Neural crest cell (in vitro differentiated cells): ENCODE measurements at places on chromosomes 1 and 21. TPM values are rescaled to one million over a fixed set of nuclear protein-coding genes. Genes with fewer than 3 reads are reported as not detected.

DNA sequence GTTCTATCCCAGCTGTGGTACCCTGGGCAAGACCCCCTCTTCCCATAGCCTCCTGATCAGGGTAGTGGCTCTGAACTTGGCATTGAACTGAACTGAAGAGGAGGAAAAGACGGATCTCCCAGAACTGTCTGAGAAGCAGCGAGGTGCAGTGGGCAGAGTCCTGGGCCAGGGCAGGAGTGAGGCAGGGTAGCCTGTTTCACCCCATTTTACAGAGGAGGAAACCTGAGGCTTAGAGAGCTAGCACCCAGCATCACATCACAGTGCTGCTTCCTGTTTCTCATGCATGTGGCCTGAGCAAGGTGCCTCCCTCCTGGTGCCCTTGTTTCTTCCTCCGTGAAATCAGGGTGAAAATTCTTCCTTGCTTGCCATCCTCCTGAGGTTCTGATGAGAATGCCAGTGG is 17.1 kb downstream of the ZNF362 start:
- DNase-seq = no peak
- peaks cover 8% of the 10 kb centered on the region for H3K36me3 ChIP-seq
- H3K4me3 ChIP-seq = no peak overlapping the region
- H3K4me1 ChIP-seq = peaks cover 9% of the 10 kb centered on the region
- no peaks in the 10 kb centered on the region for H3K27me3 ChIP-seq

The VTCN1 gene
- total RNA-seq = 0.43 and 0.47 TPM in 2 replicates

DNA sequence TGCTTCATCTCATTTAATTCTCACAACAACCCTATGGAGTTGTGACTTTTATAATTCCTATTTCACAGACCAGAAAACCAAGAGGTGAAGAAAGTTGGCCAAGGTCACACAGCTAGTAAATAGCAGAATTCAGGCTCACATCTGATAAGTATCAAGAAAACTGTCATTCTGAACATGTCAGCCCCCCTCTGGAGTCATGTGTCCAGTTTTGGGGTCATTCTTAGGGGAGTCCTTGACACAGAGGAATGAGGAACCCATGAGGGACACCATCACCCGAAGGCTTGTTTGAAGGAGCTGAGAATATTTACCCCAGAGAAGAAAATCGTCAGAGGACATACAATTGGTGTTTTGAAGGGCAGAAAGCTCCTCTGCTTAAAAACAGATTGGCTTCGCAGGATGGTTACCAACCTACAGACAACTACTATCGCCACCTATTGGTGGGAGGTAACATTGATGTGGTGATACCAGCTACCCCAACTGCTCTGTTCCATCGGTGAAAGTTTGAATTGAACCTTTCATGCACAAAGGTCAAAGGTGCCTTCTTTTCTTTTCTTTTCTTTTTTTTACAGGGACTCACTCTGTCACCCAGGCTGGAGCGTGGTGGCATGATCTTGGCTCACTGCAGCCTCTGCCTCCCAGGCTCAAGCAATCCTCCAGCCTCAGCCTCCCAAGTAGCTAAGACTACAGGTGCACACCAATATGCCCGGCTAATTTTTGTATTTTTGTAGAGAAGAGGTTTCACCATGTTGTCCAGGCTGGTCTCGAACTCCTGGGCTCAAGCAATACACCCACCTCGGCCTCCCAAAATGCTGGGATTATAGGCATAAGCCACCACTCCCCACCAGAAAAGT is 31.3 kb downstream of the NCMAP start:
- H3K4me3 ChIP-seq = no peak overlapping the region
- H3K4me1 ChIP-seq = peaks cover 16% of the 10 kb centered on the region
- H3K36me3 ChIP-seq = no peaks in the 10 kb centered on the region
- DNase-seq = peak; percentile 27

GRCh38 chr1:31551208-31551607 is 25.1 kb upstream of the TINAGL1 start:
- H3K27me3 ChIP-seq = peaks cover 7% of the 10 kb centered on the region
- H3K27ac ChIP-seq = no peak overlapping the region
- H3K4me3 ChIP-seq = no peak overlapping the region
- no peak for DNase-seq
- no peaks in the 10 kb centered on the region for H3K36me3 ChIP-seq
- peaks cover 13% of the 10 kb centered on the region for H3K4me1 ChIP-seq

DNA sequence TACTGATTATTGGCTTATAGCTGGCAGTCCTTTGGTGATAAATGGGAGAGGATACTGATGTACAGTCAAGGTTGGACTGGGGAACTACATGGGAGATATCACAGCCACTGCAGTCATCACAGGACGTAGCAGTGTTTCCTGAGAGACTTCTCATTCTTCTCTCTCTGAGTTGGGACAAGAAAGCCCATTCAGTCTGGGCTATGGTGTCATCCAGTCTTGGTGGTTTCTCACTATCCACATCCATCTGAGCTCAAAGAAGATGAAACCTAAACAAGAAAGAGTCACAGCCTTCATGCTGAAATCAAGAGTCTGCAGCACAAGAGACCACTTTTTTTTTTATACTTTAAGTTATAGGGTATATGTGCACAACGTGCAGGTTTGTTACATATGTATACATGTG is 12.8 kb upstream of the CD53 start:
- no peaks in the 10 kb centered on the region for H3K4me1 ChIP-seq
- no peak overlapping the region for H3K27ac ChIP-seq
- no peak for DNase-seq
- H3K36me3 ChIP-seq = no peaks in the 10 kb centered on the region
- peaks cover 31% of the 10 kb centered on the region for H3K27me3 ChIP-seq

DNA sequence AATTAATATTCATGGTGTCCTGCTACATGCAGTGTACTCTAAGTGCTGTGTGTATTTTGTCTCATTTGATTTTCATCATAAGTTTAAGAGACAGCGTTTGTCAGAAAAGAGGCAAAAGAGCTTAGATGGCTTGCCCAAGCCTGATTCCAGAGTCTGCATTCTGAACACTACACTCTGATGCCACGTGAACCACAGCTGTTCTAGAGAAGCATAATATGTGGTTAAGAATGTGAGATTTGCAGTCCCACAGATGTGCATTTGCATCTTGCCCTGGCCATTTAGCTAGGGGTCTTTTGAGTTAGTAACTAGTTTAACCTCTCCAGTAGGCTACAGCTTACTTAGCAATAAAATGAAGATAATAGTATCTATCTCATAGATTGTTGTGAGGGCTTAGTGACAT is 9.2 kb upstream of the GADD45A start:
- DNase-seq = no peak
- no peak overlapping the region for H3K27ac ChIP-seq
- H3K36me3 ChIP-seq = no peaks in the 10 kb centered on the region
- H3K4me3 ChIP-seq = no peak overlapping the region
- peaks cover 1% of the 10 kb centered on the region for H3K27me3 ChIP-seq

DNA sequence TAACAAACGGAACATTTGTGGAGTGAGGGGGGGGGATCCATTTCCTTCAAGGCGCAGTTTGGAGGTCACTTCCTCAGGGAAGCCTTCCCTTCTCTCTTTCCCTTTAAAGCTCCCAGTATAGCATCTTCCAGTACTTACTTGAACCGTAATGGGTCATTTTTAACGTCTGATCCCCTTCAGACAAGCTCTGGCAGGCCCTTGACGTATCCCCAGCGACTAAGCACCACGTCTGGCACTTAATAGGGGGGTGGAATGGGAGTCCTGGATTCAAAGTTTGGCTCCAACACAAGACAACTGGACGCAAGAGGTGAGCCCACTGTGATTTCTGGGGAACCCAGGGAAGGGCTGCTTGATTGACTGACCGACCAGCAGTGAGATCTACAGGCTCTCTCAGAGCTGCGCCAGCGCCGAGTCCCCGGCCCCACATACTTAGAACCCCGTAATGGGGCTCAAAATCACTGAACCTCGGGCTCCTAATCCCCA is 441 bp downstream of the YARS1 start:
- peaks cover 9% of the 10 kb centered on the region for H3K36me3 ChIP-seq
- no peaks in the 10 kb centered on the region for H3K27me3 ChIP-seq
- peak; percentile 1 for DNase-seq
- H3K4me3 ChIP-seq = peak overlapping the region; percentile 95
- H3K4me1 ChIP-seq = peaks cover 41% of the 10 kb centered on the region

The CD5L gene
- not detected in 2 replicates for total RNA-seq

- no peak overlapping the region for H3K27ac ChIP-seq
- no peaks in the 10 kb centered on the region for H3K36me3 ChIP-seq
- no peaks in the 10 kb centered on the region for H3K27me3 ChIP-seq
- no peak for DNase-seq
Measured at GRCh38 chr1:13760921-13761320, 60.9 kb downstream of the PRDM2 start.

DNA sequence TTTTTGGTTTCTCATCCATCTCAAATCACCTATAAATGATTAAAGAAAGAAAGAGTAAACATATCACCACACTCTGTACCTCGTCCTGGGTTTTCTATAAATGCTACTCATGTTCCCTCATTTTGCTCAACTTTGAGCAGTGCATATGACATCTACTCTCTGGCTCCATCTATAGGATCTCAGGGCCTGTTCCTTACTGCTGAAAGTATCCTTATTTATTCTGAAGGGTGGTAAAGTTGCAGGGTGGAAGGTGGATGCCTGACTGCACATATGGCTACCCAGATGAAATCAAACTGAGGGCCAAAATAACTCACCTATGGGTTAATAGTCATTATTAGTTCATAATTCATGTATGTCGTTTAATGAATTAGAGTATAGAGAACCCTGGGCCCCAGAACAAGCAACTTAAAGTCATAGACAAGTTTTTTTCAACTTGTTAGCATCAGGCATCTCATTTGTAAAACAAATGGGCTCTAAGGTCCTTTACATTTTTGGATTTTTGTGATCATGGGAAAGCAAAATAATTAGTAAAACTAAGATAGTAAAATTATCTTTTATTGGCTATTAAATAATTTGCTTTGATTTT is 46.5 kb downstream of the NCF2 start:
- no peak overlapping the region for H3K4me3 ChIP-seq
- H3K27ac ChIP-seq = no peak overlapping the region
- no peaks in the 10 kb centered on the region for H3K27me3 ChIP-seq
- peaks cover 15% of the 10 kb centered on the region for H3K4me1 ChIP-seq

GRCh38 chr1:151255381-151255780 is 847 bp downstream of the PSMD4 start:
- no peak for DNase-seq
- H3K36me3 ChIP-seq = peaks cover 6% of the 10 kb centered on the region
- peak overlapping the region; percentile 97 for H3K27ac ChIP-seq

DNA sequence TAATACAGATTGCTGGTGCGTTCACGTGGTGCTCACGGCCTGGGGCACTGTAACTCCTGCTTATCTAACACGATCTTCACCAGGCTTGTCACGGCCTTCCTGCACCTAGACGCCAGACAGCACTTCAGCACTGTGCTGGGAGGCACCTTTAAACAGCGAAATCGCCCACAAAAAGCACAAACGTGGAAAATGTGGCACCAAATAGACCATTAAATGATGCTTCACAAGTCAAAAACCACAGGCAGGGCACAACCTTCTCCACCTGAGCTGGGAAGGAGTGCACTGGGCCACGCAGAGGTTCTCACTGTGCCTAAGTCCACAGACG is 20.0 kb downstream of the IBA57 start:
- DNase-seq = no peak
- H3K27ac ChIP-seq = no peak overlapping the region
- H3K4me3 ChIP-seq = no peak overlapping the region
- H3K36me3 ChIP-seq = peaks cover 3% of the 10 kb centered on the region
- H3K27me3 ChIP-seq = no peaks in the 10 kb centered on the region

DNA sequence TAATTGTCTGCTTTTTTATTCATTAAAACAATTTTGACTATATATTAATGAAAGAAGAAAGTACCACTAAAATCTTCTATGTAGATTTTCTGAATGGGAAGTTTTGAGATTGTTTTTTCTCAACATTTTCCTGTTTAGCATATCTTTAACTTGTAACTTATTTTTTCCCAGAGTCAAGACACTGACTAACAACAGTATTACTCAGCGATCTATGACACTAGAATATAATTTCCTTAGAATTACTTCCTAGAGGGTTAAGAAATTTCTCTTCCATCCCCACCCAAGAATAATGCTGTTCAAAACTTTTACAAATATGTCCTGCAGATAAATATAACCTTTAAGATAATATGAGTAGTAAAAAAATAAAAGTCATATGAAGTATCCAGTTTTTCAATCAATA is 218.2 kb upstream of the NR5A2 start:
- no peak for DNase-seq
- H3K27me3 ChIP-seq = no peaks in the 10 kb centered on the region
- H3K4me3 ChIP-seq = no peak overlapping the region
- no peaks in the 10 kb centered on the region for H3K4me1 ChIP-seq
- no peaks in the 10 kb centered on the region for H3K36me3 ChIP-seq
- no peak overlapping the region for H3K27ac ChIP-seq

The GBP7 gene
- not detected in 2 replicates for total RNA-seq

The SMIM1 gene
- total RNA-seq = 3.8 and 4.7 TPM in 2 replicates
